ENCODE measurements at places on chromosomes 11 and 22. TPM values are rescaled to one million over a fixed set of nuclear protein-coding genes. Genes with fewer than 3 reads are reported as not detected.

DNA sequence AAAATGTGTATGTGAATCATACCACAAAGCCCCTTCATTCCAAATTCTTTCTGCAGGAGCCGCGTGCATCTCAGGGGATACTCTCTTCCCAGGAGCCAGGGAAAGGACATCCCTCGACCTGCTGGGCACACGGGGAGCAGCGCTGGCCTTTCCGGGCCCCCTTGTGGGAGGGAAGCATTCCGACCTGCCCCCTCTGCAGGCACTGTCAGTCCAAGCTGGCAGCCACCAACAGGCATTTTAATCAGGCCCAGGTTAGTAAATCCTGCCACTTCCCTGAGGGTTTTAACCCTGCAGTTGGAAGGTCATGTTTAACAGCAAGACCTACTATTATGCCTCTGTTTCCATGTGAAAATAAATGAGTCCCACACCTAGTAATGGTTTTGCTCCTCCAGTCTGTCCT is 391.5 kb downstream of the SHANK2 start:
- no peak for DNase-seq

PATE2 gene
- total RNA-seq = not detected

DNA sequence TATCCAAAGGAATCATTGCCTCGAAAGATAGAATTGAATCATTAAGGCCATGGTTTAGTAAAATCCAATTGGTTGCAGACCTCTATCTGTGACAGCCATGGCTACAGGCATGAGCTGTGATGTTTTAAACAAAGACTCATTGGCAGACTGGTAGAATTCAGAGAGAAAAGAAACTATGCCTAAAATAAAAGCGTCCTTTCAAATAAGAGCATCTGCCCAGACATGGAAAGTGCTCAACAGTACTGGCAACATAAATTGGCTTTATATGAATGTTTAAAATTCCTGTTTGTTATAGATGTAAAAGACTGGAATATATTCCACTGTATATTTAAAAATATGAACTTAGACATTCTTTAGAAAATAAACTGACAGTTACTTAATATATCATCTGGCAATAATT is 2034.2 kb downstream of the LRRC4C start:
- DNase-seq = no peak

DNA sequence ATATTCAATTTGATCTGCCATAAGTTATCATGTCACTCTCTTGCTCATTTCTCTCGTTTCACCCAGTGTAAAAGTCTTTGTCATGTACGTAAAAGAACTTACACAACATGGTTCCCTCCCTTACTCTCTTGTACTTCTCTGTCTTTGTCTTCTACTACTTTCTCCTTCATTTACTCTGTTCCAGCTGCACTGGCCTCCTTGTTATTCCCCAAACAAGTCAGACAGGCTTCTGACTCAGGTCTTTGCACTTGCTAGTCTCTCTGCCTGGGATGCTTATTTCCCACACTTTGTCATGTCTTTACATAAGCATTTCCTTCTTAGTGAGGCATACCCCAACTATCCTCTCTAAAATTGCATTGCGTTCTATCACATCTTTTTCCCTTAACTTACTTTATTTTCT is 117.3 kb downstream of the CYP2R1 start:
- no peak for DNase-seq

RAB39A gene
- total RNA-seq = 0.28 TPM

- DNase-seq = no peak
Measured at GRCh38 chr11:924406-925157, 1.1 kb upstream of the AP2A2 start.

DNA sequence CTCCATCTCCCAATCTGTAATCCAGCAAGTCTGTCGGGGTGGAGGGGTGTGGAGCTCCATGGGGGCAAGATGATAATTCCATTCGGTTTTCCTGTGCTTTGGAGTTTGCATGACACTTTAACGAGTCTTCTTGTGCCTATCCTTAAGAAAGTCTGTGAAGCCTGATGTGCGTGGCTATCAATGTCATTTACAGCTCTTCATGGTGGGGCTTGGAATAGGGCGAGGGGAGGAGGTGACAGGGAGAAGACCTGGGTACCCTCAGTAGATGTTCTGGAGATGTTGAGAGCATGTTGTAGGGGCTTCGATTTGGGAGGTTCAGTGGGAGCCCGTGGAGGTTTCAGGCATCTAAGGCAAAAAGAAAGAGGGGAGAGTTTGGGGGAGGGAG is 579 bp upstream of the PHLDB1 start:
- no peak for DNase-seq

- DNase-seq = peak; percentile 68
Measured at GRCh38 chr22:31969789-31970489, 25.6 kb downstream of the YWHAH start.

DNA sequence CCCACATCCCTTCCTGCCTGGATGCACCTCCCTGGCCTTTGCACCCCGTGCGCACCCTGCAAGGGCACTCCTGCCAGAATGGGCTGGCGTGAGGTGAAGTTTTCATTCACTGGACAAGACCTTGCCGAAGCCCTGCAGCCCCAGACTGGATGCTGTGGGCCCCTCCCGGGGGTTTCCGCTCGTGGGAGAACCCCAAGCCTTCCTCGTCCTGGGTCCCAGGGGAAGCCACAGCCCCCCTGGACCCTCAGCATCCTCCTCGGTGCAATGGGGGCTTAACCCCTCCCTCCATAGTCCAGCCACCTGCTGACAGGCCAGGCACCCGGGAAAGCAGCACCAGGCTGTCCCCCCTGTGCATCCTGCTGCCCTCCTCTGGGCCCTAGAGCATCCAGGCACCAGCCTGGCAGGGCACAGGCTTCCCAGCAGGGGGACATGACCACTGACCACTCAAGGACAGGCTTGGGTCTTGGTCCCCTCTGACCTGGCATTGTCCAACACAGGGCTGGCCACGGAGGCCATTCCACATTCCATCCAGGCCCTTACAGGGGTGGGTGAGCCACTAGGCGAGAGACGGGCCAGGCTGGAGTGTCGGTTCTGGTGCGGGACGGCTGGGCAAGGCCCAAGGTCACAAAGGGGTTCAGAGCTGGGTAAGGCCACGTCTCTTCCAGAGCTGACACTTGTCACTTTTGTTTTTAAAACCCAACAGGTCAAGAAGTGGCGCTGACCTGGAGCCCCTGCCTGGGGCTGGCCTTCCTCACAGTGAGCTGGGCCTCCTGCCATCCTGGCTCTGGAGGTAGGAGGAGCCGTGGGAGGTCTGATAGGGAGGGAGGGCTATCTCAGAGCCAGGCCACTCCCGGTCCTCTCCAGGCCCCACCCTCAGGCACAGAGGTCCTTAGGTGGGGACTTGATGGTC is 41.5 kb upstream of the PPARA start:
- DNase-seq = no peak

GRCh38 chr11:93747122-93747521 is 5.7 kb downstream of the C11orf54 start:
- DNase-seq = no peak

- no peak for DNase-seq
Measured at GRCh38 chr11:108142304-108142703, 20.9 kb downstream of the ACAT1 start.

GRCh38 chr11:9687711-9688477 is 24.0 kb downstream of the SWAP70 start:
- no peak for DNase-seq

DNA sequence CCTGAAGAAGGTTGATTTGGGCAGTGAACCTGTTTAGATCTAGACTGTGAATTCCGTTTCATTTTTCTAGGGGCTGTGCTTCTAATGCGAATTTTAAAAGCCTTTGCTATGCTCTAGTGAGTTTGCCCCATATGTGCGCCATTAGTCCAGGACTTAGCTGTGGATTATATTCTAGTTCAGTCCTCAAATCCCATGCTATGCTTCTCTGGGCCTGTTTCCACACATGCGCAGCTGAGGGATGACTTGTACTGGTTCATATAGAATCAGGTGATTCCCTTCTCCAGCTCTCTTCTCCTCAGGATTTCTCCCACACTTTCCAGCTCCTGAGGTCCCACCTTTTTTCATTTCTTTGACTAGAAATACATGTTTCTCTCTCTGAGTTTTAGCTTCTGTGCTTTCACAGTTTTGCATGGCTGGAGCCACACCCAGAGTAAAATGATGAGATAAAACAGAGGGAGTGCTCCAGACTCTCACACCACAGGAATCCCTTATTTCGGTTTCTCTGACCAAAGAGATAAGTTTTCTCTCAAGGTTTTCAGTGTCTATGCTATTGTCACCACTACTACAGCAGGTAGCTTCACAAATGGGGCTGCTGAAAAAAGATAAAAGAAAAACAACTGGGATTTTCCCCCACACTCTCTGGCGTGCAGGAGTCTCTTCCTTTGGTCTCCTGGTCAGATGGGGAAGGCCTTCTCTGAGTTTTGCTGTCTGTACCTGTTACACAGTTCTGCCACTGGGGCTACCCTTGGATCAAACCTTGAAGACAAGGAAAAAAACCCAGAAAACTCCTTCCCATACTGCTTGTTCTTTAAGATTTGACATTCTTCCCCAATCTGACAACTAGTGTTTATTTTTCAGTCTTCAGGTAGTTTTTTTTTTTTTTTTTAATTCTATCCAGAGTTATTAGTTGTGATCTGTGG is 96.2 kb upstream of the TEAD1 start:
- DNase-seq = no peak
